ENCODE measurements at places on chromosomes 16 and 17. TPM values are rescaled to one million over a fixed set of nuclear protein-coding genes. Genes with fewer than 3 reads are reported as not detected.

DNA sequence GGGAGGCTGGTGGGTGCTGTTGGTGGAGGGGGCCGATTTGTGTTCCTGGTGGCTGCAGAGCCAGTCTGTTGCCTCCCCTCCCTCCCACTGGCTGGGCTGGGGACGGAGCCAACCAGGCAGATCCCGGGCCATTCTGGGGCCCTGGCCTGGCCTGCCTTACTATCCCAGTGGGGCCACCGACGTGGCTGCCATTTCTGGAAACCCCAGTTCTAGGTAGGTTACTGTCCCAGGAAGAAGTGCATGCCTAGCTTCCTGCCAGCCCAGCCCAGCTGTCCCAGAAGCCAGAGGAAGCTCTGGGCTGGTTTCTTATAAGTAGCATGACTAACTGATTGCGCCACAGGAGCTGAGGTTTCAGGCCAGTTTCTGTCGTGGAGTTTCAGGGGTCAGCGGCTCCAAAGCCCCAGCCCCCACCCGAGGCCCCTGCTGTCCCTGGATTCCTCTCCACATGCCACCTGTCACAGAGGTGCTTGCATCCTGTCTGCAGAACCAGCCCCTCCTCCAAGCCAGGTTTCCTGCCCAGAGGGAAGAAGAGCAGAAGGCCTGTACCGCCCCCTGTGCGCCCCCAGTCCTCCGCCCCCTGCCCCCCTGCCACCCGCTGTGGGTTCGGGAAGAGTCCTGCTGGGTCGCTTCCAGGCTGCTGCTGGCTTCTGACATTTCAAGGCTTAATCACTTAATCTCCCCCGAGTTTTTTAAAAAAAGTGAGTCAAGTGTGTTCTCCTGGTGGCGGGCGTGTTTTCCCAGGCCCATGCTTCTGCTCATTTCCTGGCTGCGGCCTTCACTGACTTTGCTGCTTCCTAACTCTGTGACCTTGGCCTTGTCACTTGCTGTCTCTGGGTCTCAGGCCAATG lies 13.2 kb downstream of the IL4R start:
- DNase-seq = peak; percentile 58

- no peak for DNase-seq
Observed at GRCh38 chr17:79629548-79630049, 18.7 kb upstream of the RBFOX3 start.

GRCh38 chr17:76888661-76889060 lies 20.5 kb downstream of the MGAT5B start:
- no peak for DNase-seq

DNA sequence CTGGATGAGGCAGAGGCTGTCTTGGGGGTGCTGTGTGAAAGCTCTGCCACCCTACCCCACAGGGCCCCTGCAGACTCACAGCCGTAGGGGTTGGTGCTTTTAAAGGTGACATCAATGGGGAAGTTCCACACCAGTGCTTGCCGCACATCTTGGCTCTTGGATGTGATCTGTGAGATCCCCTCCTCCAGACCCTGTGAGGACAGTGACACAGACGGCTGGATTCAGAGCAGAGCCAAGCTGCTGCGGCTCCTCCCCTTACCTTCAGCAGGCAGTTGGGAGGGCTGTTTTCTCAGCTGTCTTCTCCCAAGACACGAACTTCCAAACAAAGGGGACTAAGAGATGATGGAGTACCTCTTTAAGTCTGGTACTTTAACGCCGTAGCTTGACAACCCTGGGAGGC lies 4.8 kb downstream of the B9D1 start:
- no peak for DNase-seq

Gene GNG13
- total RNA-seq = not detected

DNA sequence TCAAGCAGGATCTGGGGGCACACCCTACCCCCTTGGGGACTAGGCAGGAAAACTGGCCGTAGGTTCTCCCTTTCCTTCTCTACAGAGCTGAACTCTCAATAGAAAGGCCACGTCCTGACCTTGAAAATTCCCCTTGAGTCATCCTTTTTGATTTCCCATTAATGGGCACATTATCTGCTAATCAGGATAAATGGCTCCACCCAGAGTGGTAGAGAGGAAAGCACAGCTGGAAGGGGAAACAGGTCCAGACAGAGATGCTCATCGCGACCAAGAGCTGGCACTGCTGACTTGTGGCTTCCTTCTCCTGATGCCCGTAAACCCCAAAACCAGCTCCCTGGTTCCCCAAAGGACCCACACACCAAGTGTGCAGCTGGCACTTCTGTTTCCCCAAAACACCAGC lies 206.5 kb upstream of the CDH5 start:
- no peak for DNase-seq

Gene CTRB2
- not detected for total RNA-seq

DNA sequence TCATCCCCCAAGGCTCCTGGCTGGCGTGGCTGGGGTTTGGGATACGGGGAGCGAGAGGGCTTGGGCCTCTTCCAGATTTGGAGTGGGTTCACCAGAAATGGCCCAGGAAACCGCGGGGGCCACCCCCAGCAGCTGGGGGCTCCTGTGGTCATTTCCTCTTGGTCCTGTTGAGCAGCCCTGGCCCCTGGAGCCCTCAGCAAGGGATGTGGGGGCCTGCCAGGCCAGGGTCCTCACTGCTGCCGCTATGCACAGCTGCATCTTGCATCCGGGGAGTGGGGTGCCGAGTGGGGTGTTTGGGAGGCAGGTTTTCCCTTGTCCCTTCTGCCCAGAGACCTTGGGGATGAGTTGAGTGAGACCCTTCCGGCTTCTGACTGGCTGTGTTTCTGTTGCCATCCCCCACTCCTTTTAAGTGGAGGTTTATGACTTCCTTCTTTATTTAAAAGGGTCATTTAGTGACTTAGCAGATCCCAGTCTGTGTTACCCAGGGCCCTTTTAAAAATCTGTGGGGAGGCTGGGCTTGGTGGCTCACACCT lies 319.8 kb downstream of the SEC14L1 start:
- DNase-seq = no peak

Gene SCARF1
- total RNA-seq = 2.6 TPM

DNA sequence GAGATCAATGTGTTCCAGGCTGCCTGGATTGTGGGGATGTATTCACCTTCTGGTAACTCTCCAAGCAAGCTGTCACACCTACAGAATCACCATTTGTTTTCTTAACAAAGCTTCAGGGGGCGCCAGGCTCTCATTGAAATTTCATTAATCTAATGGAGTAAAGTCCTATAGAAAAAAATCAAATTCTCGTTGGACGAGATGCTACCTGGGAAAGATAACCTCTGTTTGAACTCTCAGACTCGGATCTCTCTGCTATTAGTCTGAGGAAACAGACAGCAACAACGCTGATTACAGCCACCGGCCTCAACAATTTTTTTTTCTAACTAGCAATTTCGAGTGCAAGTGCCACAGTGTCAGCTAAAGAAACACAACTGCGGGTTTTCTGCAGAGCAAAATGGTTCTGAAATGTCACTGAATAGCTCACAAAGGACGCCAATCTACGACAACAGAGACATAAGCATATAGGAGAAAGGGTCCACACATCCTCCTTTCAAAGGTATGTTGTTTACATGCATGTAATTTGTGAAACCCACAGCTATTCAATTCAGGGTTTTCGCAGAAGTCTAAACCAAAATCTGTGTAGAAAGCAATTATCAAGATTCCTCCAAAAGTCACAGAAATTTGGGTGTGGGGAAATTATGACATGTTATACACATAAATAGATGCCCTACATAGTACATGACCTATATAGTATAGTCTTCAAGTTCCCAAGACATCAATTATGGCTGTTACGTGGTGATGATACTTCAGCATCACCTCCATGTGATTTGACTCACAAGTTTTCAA lies 135.8 kb downstream of the SKAP1 start:
- no peak for DNase-seq

- DNase-seq = no peak
Observed at GRCh38 chr17:7714721-7715594, 2.6 kb upstream of the DNAH2 start.

- no peak for DNase-seq
Observed at GRCh38 chr17:77825621-77826020, 132.9 kb upstream of the TNRC6C start.

GRCh38 chr17:40686192-40686591 lies 17.4 kb downstream of the KRT24 start:
- DNase-seq = no peak

Gene MT1E
- total RNA-seq = 67.1 TPM

DNA sequence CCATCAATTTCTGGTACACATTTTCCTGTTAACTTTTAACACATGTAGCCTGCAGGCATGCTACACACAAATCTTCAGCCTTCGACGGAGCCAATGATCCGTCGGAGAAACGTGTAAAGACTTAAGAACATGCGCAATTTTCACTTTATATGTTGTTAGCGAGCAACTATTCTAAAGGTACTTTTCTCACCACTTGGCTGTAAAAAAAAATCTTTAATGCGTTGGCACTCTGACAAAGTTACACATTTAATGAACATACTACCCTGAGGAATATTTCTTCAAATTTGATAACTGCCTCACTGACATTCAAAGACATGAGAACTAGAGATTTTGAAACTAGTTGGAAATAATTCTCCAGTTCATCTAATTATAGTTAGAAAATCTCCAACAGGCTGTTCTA lies 507.5 kb upstream of the SALL1 start:
- no peak for DNase-seq

Gene TRAP1
- total RNA-seq = 366 TPM

GRCh38 chr17:53142890-53143289 lies 679.8 kb upstream of the KIF2B start:
- DNase-seq = no peak

DNA sequence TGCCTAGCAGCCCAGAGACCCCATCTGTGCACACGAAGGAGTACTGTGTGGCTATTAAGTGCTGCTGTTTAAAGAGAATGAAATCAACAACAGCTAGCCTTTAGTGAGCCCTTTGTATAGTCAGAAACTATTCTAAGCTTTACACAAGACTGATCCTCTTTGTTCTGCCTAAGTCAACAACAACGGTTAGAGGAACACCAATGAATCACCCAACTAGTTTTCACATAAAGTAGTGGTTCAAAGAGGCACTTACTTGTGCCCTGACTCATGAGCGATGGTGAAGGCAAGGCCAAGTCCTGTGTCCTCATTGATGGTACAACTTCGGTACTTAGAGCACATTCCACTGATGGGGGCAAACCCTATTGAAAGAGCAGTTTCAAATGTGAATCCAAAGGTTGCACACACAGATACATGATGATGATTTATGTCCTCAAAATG lies 75.8 kb downstream of the ADAMTS18 start:
- no peak for DNase-seq

GRCh38 chr16:24523569-24523968 lies 15.8 kb upstream of the RBBP6 start:
- DNase-seq = no peak

DNA sequence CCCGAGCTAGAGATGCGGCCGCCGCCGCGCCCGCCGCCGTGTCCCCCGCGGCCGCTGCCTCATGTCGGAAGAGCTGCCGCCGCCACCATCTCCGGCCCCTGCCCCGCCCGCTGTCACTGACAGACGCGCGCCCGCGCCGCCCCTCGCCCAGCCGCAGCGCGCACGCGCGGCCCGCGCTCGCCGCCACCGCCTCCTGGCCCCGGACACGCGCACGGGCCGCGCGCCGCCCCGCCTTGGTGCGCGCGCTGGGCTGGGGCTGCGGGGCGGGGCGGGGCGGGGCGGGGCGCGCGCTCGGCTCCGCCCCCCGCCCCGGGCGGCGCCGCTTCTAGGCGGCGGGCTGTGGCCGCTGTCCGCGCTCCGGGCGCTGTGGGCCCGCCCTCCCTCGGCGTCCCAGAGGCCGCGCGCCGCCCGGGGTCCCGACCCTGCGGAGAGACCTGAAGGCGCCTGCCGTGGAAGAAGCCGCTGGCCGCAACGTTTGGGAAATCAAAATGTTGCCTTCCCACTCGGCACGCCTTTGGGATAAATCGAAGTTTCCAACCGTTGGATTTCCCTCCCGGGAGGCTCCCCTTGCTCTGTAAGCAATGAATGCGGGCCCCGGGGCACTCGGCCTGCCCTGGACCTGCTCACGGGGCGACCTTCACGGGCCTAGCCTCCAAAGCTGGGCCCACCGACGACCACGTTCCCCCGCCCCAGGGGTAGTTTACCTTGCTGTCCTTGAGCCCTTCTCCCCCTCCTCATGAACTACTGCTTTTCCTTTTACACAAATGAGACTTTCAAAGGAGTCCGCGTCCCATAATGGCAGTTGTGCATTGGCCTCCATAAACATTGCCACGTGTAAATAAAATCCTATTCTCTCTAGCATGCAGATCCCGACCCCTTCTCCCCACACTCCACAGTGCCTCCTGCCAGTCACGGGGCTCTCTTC lies at the start of gene ADCY9:
TSS of gene ADCY9 (minus strand) at position 118 of the 925 bp plus-strand sequence. CDS start 1,000 bp downstream, outside the sequence.
- DNase-seq = peak; percentile 85

DNA sequence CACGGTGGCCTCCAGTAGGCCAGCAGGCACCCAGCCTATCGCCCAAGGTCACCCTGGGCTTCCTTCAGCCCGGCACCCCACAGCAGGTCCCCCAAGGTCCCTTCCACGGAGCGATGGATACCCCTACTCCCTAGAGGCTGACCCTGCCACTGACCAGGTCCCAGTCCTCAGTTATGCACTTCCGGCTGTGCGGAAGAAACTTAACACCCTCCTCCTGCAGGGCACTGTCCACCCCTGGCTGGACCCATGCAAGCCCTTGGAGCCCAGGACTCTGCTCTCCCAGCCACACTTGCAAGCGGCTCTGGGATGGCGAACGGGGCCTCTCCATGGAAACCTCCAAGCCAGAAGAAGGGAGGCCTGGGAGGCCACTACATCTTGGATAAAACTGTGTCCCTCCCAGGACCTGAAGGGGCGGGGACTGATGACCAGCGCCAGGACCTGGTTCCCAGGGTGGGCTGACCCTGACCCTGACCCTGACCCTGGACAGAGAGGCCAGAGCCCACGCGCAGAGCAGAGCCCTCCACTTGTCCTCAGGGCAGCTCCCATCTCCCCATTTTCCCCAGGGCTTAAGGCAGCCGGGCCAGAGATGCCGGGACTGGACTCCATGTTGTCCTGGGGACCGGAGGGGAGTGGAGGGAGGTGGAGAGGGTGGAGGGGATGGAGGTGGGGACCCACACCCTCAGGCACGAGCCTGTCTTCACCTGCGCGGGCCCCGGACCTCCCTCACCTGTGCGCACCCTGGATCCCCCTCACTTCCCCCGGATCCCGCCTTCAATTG lies 734 bp downstream of the CEP131 start:
- no peak for DNase-seq

GRCh38 chr17:59154292-59154720 lies 680 bp downstream of the SKA2 start:
- DNase-seq = peak; percentile 40

GRCh38 chr17:38415250-38416194 lies 12.7 kb upstream of the ARHGAP23 start:
- DNase-seq = peak; percentile 63

Gene ABCC11
- 0.16 TPM for total RNA-seq

- DNase-seq = no peak
Observed at GRCh38 chr16:62870554-62870953, 834.3 kb upstream of the CDH8 start.

Gene GUCY2D
- not detected for total RNA-seq

GRCh38 chr17:29251184-29251583 lies 4.5 kb downstream of the CRYBA1 start:
- DNase-seq = no peak

DNA sequence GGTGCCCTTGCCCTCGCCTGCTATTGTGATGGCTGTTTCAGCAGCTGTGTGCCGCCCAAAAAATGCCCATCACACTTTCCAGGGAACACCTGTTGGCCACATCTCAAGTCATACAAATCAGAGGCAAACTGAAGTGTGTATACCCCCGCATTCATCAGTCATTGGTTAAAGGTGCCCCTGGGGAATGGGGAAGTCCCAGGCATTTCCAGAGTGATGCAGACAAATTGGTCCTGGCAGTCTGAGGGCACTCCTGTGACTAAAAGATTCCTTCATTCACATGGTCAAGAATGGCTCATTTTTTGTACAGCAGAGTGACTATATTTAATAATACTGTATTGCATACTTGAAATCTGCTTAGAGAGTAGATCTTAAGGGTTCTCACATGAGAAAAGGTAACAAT lies 102.9 kb upstream of the TMEM97 start:
- DNase-seq = peak; percentile 14
